ENCODE measurements at places on chromosomes 13 and 19.

DNA sequence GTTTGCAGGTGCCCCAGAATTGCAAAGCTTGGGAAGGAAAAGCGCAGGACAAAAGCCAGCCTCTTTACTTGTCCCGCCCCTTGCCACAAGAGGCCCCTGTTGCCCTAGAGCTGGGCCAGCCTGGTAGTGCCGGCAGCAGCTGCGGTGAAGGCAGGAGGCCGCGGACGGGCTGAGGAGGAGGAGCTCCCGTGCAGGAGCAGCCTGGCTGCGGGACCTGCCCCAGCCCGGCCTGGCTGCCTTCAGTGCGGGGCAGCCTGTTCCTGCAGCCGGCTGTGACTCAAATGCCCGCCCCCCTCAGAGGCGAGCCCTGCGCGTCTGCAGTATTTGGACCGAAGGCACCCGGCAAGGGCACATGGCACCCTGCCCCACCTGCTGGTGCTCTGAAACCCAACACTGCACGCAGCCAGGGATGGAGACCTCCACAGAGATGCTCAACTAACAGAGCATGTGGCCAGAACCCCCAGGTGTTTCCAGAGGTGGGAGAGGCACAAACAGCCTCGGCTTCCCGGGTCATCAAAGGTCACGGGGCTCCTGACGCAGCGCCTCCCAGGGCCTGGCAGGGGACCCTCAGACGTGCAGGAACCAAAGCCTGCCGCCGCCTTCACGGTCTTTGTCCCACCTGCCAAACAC is 29.7 kb downstream of the NAXD start:
- DNase-seq = peak; percentile 65
- H3K4me1 ChIP-seq = peaks cover 23% of the 10 kb centered on the region
- H3K4me3 ChIP-seq = no peak overlapping the region
- no peak overlapping the region for H3K27ac ChIP-seq
- H3K36me3 ChIP-seq = peaks cover 90% of the 10 kb centered on the region
- peaks cover 2% of the 10 kb centered on the region for H3K27me3 ChIP-seq

DNA sequence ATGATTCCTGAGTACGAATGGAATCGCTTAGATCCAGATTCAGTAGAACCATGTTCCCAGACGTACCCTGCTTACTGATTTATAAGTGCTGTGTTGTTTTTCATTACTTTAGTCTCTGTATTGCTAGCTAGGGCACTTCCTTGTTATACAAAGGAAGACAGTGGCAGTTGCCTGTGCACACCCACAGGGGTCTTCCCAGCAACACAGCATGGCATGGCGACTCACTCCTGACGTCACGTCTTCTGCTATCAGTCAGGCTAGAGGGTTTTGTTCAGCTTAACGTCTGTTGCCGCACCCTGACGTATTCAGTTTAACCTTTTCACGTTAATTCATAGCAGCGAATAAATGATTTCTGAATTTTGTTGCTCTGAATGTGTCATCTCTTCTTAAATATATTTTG is 295.1 kb downstream of the MYO16 start:
- no peaks in the 10 kb centered on the region for H3K27me3 ChIP-seq
- H3K4me3 ChIP-seq = no peak overlapping the region
- H3K27ac ChIP-seq = no peak overlapping the region
- DNase-seq = no peak

DNA sequence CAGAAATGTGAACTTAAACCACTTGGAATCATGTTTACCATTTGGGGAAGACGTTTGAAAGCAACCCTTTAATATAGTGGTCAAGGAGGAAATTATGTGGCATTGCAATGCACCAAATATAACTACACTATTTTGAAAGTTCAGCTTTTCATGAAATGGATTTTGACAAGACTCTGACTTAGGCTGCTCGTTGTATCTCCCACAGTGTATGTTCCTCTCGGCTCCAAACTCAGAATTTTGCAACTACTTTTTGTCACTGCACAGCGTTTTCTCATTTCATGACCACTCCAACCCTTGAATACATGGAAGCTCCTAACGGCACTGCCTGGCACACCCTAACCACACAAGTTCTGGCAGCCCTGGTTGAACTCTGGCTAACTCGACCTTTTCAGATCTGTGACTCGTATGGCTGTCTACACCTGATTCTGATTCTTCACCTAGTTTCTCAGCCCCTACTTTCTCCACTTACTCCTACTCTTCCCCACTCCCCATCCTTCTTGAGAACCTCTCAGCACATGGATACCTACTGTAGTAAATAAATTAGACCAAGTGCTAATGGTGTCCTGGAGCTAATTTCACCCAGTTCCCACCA is 7.0 kb upstream of the POMP start:
- H3K36me3 ChIP-seq = peaks cover 31% of the 10 kb centered on the region
- no peak for DNase-seq
- H3K4me1 ChIP-seq = no peaks in the 10 kb centered on the region
- H3K4me3 ChIP-seq = no peak overlapping the region

DNA sequence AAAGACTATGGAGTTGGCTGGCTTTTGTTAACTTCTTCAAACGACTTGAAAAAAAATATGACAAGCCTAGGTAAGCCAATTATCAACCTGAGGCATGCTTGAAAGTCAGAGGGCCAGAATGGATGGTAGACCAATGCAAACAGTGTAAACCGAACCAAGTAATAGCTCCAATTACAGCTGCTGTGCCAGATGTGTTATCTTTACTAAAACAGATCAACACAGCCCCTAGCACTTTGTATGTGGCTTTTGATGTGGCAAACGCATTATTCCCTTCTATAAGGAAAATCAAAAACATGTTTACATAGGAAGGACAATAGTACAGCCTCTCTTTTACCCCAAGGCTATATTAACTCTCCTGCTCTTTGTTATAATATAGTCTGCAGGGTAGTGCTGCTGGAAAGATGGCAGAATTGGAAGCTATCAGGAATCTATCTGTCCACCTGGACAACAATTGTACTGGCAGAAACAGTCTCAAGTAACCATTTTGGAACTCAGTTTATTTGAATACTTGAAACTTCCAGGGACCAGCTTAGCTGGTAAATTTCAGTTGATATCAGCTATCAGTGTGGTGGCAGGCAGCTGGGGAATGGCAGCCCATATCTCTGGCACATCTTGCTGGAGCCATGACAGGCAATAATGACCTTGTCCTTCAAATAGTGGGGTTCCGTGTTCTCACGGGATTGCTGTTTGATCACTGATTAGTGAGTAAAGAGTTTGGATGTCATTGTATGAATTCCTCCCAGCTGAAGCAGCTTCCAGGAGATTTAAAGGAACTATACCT is 144.4 kb upstream of the WASF3 start:
- H3K27ac ChIP-seq = no peak overlapping the region
- no peak for DNase-seq
- H3K27me3 ChIP-seq = no peaks in the 10 kb centered on the region

DNA sequence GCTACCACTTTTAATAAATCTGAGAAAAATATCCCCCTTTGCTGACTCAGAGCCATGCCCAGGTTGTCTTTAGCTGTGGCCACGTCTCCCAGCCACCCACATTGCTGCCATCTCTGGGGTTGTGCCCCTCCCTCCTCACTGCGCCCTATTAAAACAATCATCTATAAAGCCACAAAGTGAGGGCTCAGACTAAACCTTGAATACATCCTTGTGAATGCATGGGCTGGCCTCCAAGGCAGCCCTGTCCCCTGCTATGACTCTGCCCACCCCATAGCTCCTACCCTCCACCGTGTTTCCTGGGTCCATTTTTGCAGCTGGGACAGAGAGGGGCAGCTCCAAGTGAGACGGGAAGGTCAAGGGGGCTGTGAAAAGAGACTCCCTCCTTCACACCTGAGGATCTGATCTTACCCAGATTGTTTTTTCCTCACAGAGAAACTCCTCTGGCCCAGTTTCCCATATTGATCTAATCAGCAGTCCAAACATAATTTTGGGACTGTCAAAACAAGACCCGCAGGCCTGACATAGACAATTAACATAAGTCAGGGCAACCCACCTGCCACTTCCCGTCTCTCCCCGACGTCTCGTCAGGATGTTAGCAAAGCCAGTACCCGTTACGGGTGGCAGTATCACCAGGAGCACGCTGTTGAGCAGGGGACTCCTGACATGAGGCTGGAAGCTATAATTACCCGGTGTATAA is 199.0 kb downstream of the KATNAL1 start:
- no peaks in the 10 kb centered on the region for H3K36me3 ChIP-seq
- no peaks in the 10 kb centered on the region for H3K27me3 ChIP-seq
- H3K27ac ChIP-seq = no peak overlapping the region
- no peak overlapping the region for H3K4me3 ChIP-seq
- DNase-seq = no peak

- H3K4me1 ChIP-seq = peaks cover 8% of the 10 kb centered on the region
- H3K27ac ChIP-seq = peak overlapping the region; percentile 56
- no peaks in the 10 kb centered on the region for H3K36me3 ChIP-seq
- peaks cover 6% of the 10 kb centered on the region for H3K27me3 ChIP-seq
- peak; percentile 58 for DNase-seq
Observed at GRCh38 chr19:49475995-49476880, 2.2 kb downstream of the FLT3LG start.

DNA sequence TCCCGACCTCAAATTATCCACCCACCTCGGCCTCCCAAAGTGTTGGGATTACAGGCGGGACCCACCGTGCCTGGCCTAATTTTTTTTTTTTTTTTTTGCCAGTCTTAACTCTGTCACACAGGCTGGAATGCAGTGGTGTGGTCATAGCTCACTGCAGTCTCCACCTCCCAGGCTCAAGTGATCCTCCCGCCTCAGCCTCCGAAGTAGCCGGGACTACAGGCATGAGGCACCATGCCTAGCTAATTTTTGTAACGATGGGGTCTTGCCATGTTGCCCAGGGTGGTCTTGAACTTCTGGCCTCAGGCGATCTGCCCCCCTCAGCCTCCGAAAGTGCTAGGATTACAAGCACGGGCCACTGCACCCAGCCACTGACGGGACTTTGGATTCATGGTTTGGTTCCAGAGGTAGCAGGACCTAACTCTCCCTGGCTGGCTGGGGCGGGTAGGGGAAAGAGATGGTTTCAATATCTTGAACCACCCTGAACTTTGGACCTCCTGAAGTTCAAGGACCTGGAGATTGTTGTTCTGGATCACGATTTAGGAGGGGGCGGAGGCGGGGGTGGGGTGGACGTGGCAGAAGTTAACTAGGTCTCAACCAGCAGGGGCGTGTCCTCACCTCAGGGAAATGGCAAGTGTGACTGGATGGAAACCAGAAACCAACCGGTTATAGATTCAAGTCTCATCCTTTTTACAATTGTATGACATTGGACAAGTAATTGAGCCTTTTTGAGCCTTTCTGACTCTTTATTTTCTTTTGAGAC is 40.8 kb downstream of the IER2 start:
- H3K27me3 ChIP-seq = no peaks in the 10 kb centered on the region
- H3K27ac ChIP-seq = no peak overlapping the region
- H3K36me3 ChIP-seq = no peaks in the 10 kb centered on the region
- H3K4me3 ChIP-seq = no peak overlapping the region
- H3K4me1 ChIP-seq = no peaks in the 10 kb centered on the region
- DNase-seq = no peak
